ENCODE measurements at places on chromosomes 4 and X.

DNA sequence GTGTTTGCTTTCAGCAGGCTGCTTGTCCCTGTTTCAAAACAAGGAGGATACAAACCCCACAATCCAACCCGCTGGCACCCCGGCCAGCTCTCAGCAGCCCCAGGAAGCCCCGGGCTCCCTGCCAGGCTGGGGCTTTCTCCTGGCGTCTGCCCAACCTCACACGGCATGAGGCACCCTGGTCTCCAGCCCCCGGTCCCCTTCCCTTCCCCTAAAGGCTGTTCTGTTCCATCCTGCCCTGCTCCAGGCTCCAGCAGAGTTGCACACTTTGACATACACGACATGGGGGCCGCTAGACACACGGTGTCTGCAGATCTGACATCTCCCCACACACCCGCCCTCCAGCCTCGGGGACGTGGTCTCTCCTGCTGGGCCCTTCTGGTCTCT is 107.7 kb upstream of the ADRA2C start:
- no peak for DNase-seq

DNA sequence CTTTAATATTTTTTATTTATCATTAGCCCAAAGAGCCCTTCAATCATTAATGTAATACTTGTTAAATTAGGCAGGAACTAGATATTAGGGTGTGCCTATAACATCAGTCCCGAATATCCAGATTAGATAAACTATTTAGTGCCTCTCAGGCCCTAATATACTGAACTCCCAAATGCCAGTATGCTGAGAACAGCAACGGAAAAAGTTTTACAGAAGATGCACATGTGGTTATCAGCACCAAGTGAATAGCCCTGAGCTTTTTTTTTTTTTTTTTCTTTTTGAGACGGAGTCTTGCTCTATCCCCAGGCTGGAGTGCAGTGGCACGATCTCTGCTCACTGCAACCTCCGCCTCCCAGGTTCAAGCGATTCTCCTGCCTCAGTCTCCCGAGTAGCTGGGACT is 13.0 kb upstream of the ELF2 start:
- DNase-seq: no peak

GRCh38 chr4:66023061-66023460 is 352.8 kb upstream of the EPHA5 start:
- no peak for DNase-seq

- DNase-seq: no peak
Observed at GRCh38 chr4:158219623-158220022, 9.3 kb downstream of the TMEM144 start.

GRCh38 chr4:107666134-107666533 is 53.9 kb downstream of the PAPSS1 start:
- no peak for DNase-seq

DNA sequence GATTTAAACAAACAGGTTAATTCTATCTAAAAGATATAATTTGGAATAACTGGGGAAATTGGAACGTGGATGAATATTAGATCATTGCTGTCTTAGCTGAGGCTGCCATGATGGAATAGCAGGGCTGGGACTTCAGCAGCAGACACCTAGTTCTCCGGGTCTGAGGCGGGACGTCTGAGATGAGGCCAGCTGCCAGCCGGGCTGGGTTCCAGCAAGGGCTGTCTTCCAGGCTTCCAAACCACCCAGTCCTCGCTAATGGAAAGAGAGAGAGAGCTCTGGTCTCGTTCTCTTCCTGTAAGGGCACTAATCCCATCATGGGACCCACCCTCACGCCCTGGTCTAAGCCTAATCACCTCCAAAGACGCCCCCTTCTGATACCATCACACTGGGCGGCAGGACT is 85.7 kb downstream of the ADRA2C start:
- DNase-seq: no peak

DNA sequence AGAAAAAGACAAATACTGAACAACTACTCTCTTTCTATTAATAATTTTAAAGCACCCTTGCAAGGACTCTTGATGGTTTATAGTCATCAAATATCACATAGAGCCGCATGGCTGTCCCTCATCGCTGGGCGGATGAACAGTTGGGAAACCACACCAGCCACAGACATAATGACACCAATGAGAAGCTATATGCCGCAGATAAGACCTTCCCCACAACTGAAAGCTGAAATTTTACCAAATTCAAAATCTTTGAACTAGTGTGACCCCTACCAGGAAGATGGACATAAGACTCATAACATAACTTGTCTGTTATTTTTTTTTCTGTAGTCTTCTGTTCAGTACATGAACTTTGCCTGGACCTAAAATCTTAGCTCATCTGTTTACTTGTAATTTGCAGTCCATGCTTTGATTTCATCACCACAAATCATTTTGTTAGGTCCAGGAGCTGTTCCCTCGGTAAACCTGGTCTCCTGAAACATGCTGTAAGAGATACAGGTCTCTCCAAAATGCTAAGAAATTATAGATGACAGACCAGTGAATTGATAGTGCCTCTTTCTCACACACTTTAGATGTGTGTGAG is 157.3 kb upstream of the RAPGEF2 start:
- DNase-seq: no peak

DNA sequence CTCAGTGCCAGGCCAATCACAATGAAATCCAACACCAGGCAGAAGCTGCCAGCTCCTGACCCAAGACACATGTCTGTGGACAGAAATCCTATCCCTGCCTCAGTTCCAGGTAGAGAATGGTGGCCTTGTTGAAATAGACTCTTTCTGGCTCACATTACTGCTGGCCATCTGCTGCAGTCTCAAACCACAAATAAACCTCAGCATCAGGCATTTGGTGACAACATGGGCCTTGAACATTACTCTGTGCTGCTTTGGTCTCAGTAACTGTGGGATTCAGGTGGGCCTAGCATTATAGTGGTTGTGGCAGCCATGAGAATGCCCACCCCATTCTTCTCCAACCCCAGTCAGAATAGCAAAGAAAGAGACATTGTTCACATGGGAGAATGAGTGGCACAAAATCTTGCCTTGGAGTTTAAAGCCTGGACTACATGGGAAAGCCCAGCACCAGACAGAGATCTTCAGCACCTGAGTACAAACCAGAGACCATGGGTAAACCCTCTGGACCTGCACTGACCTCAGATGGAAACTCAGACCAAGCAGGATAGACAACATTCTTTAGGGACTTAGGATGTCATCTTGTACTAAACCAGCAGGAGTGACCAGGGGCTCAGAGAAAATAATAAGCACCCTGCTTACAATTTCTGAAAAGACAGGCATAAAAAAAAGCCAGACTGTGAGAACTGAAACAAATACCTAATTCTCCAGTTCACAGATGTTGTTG is 50.4 kb upstream of the TRAM1L1 start:
- no peak for DNase-seq

DNA sequence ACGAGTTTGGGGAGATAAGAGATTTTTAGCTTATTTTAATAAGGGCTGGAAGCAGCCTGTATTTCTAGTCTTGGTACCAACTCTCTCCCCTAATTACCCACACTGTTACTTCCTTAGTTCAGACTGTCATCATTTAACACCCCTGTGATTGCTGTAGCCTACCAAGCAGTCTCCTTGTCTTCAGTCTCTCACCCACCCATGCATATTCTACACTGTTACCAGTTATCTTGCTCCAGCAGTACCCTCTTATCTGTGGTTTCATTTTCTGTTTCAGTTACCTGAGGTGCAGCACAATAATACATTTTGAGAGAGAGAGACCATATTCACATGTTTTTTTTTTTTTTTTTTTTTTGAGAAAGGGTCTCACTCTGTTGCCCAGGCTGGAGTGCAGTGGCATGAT is 80.2 kb downstream of the DIAPH2 start:
- DNase-seq: no peak

DNA sequence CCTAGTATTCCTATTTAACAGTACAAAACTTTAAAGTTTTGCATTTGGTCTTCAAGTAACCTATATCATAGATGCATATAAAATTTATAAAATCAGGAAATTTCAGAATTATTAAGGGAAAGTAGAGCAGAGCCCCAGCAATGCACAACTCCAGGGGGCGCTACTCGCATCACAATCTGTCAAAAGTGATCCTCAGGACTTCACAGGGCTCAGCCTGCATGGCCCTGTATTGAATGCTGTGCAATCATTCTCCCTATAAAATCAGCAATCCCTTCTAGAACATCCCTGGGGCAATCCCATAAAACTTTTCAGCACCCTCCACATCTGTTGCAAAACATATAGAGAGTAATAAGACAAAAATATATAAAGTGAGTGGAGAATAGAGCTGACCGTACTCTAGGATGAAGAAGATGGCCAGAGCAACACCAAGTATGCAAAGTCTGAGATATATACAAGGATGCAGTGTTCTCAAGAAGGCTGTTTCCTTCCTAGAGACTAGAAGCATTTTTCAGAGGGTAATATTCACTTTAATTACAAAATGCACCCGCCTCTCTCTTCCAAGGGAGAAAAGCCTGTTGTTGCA is 12.5 kb upstream of the PPARGC1A start:
- no peak for DNase-seq

GRCh38 chr4:70488748-70489147 is 16.8 kb downstream of the MUC7 start:
- DNase-seq: no peak

- no peak for DNase-seq
Observed at GRCh38 chrX:44401151-44401550, 57.7 kb upstream of the EFHC2 start.

DNA sequence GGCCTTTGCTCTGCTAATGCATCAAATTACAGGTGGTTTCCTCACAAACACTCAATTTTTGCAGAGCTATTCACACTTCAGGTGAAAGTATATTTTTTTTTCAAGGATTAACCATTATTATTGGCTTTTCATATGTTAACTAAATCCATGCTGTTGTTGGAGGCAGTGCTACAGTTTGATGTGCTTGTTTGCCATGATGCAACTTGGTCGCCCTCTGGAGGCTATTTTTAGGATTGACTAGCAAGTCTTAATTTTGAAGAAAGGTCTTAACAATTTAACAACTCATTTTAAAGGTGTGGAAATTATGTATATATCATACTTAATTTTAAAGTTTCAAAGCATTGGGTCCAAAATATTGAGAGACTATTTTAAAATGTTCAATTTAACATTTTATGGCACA is 168.8 kb upstream of the FAM47A start:
- DNase-seq: peak; percentile 7

- no peak for DNase-seq
Observed at GRCh38 chrX:19827088-19827487, 60.3 kb downstream of the SH3KBP1 start.

- DNase-seq: peak; percentile 9
Observed at GRCh38 chr4:37827030-37827685, 672 bp downstream of the PGM2 start.

- no peak for DNase-seq
Observed at GRCh38 chr4:37737466-37737865, 51.3 kb upstream of the RELL1 start.

DNA sequence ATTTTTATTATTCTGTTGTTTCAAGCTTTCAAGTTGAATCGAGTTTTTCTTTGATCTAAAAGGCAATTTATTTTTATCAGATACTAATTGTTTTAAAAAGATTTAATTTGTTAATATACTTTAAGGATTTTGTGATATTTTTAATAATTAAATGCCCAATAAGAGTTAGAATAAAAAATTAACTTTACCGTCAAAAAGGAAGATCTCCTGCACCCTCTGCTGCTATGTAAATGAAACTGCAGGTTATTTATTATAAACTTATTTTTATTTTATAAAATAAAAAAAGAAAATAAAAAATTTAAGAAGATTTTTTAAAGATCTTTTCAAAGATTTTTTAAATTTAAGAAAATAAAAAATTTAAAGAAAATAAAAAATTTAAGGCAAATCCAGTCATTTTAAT is 166.1 kb downstream of the CCSER1 start:
- no peak for DNase-seq

DNA sequence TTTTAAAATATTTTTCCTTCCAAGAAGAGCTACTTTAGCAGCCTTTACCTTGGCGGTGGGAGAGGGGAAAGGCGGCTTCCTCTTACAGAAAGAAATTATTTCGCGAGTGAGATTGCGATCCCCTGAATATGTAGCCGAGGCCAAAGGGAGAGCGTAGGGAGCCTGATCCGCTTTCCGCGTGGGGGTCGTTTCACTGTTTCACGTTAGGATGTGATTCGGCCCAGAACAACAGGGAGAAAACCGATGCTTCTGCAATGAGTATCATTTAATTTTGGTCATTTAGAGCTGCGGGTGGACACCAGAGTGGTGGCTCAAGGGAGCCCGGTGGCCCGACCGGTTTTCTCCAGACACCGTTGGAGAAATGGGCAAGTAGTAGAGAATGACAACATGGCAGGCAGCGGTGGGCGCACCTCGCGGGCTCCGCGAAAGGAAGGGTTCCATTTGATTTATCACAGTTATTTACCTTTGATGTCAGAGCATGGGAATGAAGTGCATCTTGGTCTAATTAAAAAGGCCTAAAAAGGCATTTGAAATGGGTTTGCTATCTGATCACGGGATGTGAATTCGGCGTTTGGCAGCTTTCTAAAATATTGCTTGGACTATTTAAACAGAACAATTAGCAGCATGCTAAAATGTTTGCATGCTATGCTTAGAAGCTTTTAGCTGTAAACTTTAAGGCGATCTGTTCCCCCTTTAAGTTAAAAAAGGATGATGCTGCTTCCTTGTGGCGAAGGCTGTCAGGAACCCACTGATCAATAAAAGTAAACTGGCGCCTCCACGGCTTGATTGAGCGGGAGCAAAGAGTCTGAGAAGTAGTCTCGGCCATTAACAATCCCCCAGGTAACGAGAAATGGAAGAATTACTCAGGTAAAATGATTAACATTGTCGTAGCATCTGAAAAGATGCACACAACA is 2.0 kb upstream of the PCDH19 start:
- DNase-seq: no peak

DNA sequence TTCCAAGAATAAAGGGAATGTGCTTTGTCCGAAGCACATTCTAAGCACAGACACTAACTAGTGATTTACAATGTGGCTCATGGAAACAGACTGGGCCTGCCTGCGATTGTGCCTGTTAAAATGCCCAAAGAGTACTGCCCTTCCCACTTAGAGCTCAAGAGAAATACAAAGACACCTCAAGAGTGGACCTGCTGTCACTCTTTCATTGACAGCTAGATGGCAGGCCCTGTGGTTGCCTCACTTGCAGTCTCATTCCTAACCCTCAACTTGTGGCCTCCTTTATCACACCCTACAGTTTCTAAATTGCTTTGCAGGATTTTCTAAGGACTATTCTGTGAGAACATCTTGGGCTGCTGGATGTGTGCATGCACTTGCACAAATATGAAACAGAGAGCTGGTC is 331.0 kb upstream of the EMCN start:
- DNase-seq: no peak

DNA sequence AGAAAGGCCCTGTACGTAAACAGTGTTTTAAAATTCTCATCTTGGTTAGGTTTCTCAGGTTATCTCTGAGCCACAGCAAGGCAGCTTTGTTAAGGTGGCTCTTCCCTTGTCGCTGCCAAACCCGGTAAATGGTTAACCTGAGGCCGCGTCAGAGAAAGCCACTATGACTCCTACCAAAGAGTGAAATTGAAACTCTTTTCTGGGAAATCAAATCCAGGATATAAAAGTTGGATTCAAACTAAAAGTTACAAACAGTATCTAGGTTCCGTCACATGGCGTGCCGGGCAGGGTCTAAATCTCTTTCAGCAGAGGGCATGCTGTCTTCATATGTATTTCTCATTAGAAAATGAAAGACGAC is 433 bp downstream of the MMAA start:
- peak; percentile 61 for DNase-seq

- DNase-seq: no peak
Observed at GRCh38 chr4:74967324-74967723, 34.4 kb downstream of the PARM1 start.

GRCh38 chr4:6456450-6456849 is 16.0 kb downstream of the PPP2R2C start:
- no peak for DNase-seq

GRCh38 chr4:110970642-110971041 is 347.8 kb upstream of the PITX2 start:
- no peak for DNase-seq

Data from CD4-positive, alpha-beta T cell treated with Interleukin-6 for 4 hours (primary cell).